ENCODE measurements at places on chromosomes 3 and 15.

DNA sequence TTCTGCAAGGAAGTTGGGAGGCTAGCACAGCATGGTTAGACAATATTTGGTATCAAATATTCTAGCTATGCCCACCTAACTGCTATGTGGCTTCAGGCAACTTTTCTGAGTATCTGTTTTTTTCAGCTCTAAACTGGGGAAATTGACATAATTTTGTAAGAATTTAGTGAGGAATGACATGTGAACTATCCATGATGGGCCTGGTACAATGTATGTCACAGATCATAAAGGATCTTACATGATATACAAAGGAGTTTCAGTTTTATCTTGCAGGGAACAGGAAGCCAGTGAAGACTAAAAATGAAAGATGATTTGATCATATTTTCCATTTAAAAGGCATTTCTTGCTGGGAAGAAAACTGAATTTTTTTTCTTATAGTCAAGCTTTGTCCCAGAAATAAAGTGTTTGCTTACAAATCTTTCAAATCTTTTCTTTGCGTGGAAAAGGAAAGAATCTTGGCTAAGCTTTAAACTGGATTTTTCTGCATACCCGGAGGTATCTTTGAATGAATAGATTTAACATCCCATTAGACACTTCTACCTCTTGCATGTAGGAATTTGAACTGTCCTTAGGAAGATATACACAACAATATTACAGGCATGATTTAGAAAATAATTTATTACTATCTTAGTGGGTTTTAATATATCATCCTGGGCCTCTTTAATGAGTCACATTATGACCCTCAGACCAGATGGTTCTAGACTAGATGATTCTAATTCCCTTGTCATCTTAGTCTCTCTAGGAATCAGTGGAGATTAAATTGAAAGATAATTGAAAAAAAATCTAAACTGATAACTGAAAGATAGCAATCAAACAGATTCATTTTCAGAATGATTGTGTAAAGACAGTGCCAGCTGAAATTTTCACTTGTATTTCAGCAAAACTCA lies 436.0 kb upstream of the THBS1 start:
- no peak for DNase-seq

DNA sequence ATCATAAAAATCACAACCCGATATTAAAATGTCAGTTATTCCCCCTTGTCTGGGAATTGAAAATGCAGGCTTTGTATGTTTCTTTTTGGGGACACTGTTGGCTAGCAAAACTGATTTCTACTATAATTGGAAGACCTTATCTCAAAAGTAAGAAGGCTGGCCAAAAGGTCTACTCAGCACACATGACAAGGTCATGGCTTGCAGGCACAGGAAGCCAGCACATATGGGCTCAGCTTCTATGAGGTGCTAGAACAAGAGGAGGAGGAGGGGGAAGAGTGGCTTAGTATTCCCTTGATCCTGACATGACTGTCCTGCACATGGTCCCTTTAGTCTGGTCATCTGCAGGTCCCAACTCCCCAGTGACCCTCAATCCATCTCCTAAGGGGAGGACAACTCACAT lies 681.2 kb downstream of the SQOR start:
- DNase-seq: no peak

DNA sequence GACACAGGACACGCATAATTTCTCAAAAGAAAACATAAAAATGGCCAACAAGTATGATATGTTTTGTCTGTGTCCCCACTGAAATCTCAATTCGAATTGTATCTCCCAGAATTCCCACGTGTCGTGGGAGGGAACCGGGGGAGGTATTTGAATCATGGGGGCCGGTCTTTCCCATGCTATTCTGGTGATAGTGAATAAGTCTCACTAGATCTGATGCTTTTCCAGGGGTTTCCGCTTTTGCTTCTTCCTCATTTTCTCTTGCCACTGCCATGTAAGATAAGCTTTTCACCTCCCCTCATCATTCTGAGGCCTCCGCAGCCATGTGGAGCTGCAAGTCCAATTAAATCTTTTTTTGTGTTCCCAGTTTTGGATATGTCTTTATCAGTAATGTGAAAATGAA lies 12.1 kb upstream of the POU1F1 start:
- DNase-seq: no peak

DNA sequence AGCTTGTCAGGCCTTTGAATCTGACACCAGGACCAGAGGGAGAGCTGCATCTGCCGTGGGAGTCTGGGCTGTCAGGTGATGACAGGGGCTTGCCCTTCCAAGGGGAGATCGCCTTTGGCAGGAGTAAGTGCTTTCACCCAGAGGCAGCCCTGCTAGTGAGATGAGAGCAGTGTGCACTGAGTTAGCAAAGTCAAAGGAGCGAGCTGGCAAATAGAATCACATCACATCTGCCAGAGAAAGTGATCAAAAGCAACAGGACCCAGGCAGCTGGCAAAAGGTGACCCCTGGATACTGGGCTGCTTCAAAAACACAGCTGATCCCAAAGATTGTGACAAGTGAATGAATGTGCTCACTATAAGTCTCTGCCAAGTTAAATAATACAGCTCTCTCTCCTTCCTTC lies 36.1 kb upstream of the PYDC2 start:
- DNase-seq: no peak

DNA sequence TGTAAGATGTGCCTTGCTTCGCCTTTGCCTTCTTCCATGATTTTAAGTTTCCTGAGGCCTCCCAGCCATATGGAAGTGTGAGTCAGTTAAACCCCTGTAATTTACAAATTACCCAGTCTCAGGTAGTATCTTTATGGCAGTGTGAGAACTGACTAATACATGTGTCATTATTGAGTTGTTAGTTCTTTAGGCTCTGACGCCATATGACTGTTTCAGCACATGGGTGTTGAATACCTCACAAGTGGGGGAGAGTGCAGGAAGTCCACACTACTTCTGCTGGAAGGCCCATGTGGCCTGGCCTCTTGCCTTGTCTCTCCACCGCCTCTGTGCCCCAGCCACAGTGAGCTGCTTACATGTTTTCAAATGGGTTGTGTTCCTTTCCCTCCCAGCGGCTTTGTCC lies 28.5 kb downstream of the MFSD1 start:
- DNase-seq: no peak

GRCh38 chr3:5726621-5727020 lies 539.1 kb downstream of the EDEM1 start:
- no peak for DNase-seq

- no peak for DNase-seq
Observed at GRCh38 chr15:68252925-68253534, 23.5 kb upstream of the CLN6 start.

GRCh38 chr3:141294848-141295247 lies 63.2 kb downstream of the PXYLP1 start:
- no peak for DNase-seq

- DNase-seq: no peak
Observed at GRCh38 chr3:108486941-108487340, 23.5 kb downstream of the MYH15 start.

DNA sequence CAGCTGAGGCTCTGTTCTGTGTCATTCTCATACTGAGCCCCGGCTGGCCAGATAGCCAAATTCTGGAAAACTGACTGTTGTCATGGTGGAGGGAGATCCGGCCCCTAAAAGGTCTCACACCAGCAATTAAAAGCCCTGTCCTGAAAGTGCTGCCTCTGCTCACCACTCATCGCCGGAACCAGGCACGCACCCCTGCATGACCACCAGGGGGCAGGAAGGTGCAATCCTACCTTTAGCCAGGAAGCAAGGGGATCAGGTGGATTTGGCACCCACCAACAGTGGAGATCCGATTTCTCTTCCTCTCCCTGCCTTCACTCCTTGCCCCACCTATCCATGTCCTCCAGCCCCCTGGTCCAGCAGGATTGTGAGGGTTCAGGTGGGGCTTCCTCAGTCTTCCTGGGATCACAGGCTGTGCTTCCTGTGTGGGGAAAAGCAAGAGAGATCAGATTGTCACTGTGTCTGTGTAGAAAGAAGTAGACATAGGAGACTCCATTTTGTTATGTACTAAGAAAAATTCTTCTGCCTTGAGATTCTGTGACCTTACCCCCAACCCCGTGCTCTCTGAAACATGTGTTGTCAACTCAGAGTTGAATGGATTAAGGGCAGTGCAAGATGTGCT lies 16.1 kb upstream of the CACNA2D2 start:
- peak; percentile 61 for DNase-seq

- no peak for DNase-seq
Observed at GRCh38 chr3:11810276-11810675, 36.4 kb downstream of the TAMM41 start.

- no peak for DNase-seq
Observed at GRCh38 chr3:134394380-134394779, 20.1 kb upstream of the AMOTL2 start.

- no peak for DNase-seq
Observed at GRCh38 chr15:49239105-49239504, 69.1 kb downstream of the GALK2 start.

DNA sequence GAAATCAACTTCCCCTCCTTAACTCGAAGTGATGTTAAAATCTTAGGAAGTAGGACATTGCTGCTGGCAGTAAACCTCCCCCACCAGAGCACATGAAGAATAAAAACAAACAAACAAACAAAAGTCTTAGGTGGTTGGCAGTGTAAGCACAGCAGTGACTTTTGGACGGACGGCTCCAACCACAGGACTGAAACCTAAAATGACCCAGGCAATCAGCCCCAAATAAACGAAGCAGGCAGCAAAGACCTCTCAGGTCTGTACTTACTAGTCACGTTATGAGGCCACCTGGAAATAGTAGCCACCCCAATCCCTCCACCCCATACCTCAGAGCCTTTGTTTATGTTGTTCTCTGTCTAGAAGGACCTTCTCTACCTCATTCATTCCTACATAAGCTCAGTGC lies 33.5 kb upstream of the HES1 start:
- no peak for DNase-seq

- DNase-seq: no peak
Observed at GRCh38 chr3:46926447-46926846, 48.9 kb downstream of the PTH1R start.

DNA sequence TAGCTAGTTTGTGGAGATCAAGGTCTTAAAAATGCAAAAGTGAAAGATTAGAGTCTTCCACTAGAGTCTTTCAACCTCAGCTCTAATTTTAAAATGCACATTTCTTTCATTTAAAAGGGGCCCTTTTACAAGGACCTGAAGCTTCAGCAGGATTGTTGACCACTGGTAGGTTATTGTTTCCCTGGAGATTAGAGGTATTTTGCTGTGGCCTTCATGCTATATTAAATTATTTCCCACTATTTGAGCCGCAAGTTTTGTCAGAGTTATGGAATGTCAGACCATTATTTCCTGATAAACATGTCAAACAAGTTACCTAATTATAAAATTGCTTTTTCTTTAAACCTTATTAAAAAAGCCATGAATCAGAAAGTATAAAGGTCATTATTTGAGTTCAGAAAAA lies 103.1 kb upstream of the CCNL1 start:
- no peak for DNase-seq

GRCh38 chr3:148711981-148712666 lies 14.4 kb downstream of the AGTR1 start:
- no peak for DNase-seq

DNA sequence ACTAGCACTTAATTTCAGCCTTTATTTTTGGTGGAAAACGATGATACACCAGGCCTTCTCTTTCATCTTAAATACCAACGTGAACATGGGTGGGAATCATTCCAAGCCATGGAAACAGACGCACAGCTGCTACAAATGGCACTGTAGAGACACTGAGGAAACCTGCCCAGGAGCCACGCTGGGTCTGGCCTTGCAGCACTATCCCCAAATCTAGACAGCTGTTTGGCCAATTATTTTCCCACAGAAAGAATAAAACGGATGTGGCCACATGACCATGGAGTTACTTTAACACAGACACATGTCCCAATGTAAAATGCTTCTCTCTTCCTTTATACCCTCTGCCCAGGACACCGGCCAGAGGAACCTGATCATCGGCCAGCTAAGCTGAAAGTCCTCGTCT lies 83.6 kb upstream of the OCA2 start:
- no peak for DNase-seq

Measured in stimulated activated CD4-positive, alpha-beta T cell treated with anti-CD3 and anti-CD28 coated beads, TNF-alpha, amount 100 ng/mL, for 1 hour (primary cell).